NCI-H1694 treated with DMSO at 0.1 percent for 48 hours (cell line): ENCODE measurements at places on chromosomes 5 and 9.

- no peak for DNase-seq
Observed at GRCh38 chr9:14937216-14937615, 27.0 kb upstream of the FREM1 start.

GRCh38 chr5:56900858-56901578 lies 8.4 kb upstream of the SETD9 start:
- peak; percentile 11 for DNase-seq

DNA sequence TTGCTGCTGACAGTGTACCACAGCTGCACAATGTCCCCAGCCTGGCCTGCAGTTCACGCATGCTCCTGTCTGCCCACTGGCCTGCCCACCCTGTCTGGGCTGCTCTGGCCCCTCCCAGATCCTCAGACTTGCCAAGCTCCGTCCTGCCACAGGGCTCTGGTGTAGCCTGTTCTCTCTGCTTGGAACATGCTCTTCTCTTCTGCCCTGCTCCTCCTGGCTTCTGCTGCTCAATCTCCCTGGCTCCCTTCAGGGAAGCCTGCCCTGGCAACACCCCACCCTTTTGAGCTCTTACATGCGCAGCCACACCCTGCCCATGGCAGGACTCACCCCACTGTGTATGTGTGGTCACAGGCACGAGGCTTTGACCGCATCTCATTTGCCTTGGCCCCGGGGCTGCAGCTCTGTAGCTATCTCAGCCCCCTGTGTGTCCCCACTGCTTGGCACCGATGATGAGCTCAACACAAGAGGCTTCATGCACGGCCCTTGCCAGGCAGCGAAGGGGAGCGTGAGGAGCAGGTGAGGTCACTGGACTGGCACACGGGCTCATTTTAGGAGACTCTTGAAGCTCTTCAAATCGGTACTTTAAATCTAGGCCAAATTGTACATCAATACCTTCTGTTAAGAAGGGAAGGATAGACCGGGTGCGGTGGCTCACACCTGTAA lies 20.4 kb upstream of the BRD3 start:
- DNase-seq, result no peak

DNA sequence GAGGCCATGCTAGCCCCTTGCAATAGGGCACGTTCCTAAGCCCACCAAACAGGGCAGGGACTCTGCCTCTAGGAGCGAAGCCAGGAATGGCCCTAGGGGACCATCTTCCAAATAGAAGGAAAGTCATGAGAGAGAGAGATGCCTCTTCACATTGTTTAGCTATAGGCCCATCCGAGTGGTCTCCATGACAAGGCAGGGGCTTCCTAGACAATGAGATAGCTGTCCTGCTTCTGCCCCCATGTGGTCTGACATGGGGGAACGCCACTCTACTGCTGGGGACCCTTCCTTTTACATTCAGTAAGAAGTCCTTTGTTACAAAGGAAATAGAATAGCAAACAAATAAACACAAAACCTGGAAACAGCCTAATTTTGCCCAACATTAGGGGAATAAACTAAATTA lies 17.9 kb upstream of the KIF4B start:
- DNase-seq, result no peak

DNA sequence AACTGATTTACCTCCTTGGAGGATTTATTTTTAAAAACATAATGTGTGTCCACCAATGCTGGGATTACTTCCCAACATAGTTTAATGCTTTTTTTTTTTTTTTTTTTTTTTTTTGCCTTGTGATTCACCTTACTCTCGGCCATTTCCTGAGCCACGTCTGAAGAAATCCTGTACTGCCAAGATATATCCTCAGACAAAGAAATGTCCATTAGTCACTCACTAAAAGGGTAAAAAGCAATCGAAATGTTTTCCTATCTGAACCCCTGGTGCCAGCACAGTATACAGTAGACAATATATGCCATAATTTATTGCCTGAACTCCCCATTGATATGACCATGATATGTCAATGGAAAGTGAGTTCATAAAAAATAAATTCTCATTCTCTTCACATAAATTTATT lies 344.1 kb downstream of the BNC2 start:
- no peak for DNase-seq

DNA sequence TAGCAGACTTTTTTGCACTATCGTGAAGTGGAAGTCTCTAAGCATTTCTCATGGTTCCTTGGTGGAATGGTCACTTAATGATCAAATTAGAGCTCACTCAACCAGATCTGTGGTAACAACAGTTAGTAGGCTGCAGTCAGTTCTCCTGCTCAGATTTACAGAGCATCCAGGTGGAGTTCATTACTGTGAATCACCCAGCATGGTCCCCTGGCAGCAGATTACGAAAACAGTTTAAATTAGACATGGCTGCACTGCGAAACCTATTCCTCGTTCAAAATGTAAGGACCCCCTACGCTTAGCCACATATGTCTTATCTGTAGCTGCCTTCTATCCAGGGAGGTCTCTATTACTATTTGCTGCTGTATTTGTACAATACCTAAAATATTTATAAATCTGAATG lies 823.6 kb upstream of the ARRDC3 start:
- DNase-seq, result no peak

DNA sequence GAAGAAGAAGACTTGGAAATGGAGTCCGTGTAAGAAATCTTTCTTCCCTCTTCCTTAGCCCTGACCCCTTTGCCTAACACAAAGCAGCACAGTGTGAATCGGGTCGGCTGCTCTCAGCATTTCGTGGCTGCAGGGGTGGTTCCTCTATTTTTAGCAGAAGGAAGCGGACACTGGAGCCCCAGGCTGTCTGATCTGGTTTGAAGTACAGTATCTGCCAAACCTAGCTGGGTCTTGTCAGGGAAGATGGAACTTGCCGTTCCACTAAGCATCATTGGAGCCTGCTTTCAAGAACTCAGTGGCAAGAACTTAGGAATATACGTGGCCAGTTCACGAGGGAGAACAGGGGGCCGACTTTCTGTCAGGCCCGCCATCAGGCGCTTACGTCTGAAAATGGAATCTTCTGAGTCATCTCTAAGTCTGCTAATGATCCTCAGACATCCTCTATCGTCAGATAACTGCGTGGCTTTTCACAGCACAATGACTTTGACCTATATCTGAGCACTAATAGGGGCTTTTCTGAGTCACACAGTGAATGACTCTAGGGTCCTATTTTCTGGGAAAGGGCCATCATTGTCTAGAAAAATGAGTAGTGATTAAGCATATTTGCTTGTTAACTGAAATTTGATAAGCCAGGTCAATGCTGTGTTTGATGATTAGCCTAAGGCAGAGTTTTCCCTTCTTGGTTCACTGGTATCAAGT lies 43.3 kb upstream of the NCS1 start:
- DNase-seq, result no peak

GRCh38 chr5:88660264-88660946 lies 222.6 kb downstream of the MEF2C start:
- DNase-seq, result no peak

DNA sequence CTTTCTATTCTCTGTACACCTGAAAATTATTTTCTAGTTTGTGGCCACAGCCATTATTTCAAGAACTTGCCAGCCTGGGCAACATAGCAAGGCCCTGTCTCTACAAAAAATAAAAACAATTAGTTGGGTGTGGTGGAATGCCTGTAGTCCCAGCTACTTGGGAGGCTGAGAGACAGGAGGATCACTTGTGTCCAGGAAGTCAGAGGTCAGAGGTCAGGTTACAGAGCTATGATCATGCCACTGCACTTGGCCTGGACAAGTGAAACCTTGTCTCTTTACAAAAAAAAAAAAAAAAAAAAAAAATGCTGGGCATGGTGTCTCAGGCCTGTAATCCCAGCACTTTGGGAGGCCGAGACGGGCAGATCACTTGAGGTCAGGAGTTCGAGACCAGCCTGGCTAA lies 58.3 kb downstream of the HMGCR start:
- no peak for DNase-seq

GRCh38 chr5:143898381-143898780 lies 86.4 kb downstream of the HMHB1 start:
- no peak for DNase-seq

GRCh38 chr5:67003685-67003934 lies 193.0 kb downstream of the CD180 start:
- no peak for DNase-seq

DNA sequence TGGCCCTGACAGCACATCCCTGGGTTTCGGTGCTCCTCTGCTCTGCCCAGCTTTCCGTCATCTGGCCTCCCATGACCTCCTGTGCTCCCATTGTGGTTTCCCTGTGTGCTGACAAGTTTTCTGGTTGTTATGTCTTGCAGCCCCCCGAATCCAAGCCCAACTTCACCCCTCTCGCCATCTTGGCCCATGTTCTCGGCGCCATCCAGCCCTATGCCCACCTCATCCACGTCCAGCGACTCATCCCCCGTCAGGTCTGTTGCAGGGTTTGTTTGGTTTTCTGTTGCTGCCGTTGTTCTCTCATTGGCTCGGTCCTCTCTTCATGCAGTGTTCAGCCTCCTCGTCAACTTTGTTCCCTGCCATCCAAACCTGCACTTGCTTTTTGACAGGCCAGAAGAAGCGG lies 196.4 kb downstream of the NR3C1 start:
- no peak for DNase-seq

DNA sequence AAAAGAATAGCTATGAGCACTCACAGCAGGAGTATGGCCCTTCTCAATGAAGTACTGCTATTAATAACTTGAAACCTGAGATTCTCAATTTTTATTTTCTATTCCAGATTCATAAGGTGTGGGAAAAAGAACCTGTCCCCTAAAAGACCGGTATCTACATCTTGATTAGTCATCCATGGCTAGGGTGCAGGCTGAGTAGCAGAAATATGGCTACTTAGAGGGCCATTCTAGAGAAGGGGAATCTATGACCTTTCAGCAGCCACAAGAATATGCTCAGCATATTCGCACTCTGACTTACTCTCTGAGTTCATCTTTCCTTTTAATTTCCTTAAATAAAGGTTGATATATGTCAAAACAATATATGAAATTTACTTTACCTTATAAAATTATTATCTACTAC lies 27.7 kb downstream of the WDR36 start:
- DNase-seq, result no peak

GRCh38 chr9:18106006-18106560 lies 367.9 kb upstream of the ADAMTSL1 start:
- no peak for DNase-seq

GRCh38 chr5:89015409-89015808 lies 132.4 kb upstream of the MEF2C start:
- no peak for DNase-seq
